ENCODE measurements at places on chromosomes 5 and 9.

DNA sequence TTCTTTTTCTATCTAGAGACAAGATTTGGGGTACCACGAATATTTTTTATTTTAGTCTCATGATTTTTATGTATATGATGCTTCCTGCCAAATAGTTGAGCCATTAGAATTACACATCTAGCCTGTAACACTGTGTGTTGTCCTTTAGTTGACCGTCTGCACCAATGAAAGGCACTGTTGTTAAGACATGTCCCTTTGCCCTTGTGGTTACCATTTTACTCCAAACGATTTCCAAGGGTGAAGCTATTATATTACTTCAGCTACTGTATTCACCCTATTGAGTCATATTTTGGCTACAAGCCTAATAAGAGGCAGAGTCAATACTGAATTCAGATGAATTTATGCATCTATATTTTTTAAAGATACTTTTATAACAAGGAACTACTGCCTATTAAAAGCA lies 207.6 kb downstream of the CETN3 start:
- DNase-seq: no peak

- DNase-seq: no peak
Measured at GRCh38 chr9:112056996-112057395, 118.1 kb downstream of the SUSD1 start.

- DNase-seq: no peak
Measured at GRCh38 chr9:92749071-92749933, 15.3 kb downstream of the BICD2 start.

DNA sequence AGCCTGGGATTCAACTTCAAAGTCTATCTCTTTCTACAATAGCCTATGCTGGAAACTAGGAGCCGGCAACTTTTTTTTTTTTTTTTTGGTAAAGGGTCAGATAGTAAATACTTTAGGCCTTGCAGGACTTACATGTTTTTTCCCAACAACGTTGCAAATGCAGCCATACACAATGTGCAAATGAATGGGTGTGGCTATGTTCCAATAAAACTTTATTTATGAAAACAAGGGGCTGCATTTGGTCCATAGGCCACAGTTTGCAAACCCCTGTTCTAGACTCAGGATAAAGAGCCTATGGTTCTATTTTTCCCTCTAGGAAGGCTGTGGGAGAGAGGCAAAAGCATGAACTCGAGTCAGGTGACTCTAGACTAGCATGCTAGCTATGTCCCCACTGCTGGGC lies 189.1 kb downstream of the GABBR2 start:
- no peak for DNase-seq

DNA sequence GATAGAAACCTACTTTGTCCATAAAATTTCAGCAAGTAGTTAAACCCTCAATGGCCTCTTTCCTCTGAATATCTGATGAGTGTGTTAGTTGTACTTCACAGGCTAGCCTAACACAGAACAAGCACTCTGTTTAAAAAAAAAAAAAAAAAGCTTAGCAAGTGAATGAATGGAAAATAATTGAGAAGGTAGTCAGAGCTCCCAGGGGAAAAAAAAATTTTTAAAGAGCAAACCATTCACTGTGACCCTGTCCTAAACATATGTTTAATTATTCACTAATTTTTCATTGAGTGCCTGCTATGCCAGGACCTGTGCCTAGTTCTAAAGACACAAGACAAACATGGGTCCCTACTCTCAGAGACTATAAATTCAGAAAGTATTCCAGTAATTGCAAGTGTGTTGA lies 69.3 kb downstream of the SH3RF2 start:
- no peak for DNase-seq

DNA sequence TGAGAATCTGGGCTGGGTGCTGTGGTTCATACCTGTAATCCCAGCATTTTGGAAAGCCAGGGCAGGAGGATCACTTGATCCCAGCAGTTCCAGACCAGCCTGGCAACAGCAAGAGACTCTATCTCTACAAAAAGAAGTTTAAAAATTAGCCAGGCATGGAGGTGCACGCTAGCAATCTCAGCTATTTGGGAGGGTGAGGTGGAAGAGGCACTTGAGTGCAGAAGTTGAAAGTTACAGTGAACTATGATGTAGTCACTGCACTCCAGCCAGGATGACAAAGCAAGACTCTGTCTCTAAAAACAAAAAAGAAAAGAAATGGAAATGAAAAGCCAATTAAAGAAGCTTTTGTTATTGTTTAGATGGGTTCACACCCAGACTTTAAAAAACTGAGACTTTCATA lies 131.6 kb upstream of the RASA1 start:
- DNase-seq: no peak

DNA sequence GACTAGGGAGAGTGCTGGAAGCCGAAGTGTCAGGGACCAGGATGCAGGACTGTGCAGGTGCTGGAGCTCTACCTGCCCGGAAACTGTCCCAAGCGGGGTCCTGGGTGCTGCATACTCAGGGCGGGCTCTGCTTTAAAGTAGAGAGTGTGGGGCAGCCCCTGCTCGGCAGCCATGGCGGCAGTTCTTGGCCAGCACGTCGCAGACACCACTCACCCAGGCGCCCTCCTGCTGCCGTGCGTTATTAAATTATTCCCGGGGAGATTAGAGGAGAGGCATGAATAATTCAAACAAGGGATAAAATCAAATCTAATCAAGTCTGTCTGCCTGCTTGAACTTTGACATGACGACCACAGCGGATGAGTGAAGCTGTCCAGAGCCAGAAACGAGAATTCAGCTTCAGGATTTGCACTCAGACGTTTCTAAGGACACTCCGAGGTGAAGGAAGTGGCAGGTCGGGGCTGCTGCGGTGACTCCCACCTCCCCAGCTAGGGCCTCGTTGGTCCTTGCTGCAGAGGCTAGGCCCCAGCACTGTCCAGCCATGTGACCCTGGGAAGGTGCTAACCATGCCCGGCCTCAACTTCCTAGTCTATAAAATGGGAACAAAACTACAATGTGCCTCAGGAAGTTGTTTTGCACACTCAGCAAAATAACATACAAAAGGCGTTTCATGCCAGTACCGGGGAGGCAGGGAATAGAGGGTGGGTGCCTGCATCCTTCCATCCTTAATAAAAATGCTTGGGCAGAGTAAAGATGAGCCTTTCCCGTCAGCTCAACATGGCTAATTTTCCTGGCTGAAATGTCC lies 91.3 kb upstream of the ADAMTS2 start:
- DNase-seq: no peak

DNA sequence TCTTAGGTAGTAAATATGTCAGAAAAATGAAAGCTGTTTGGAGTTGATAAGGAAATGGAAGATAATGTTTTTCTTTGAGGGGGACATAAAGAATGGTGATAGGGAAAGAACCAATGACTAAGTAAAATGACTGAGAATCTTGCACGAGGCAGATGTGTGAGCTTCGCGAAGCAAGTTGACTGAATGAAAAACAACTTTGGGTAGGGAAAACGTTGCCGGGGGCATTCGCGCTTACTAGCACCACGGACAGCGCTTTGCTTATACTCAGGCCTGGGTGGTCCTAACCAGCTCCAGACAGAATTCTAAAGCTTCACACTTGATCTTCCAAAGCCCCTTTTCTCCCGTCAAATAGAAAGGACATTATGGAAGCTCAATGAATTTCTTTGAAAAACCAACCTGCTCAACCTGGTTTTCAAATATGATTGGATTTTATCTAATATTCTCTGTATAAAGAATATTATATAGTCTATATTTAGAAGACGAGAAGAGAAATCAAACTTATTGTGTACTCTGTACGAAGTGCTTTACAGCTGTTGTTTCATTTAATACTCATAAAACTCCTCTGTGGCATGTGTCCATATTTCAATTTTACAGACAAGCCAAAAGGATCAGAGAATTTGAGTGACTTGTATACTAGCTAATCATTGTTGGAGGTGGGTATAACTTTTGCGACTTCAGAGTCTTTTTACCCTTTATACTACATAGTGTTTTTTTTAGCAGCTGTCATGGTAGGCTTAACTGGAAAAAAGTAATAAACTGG lies 1.9 kb upstream of the CDKN2B start:
- DNase-seq: no peak

DNA sequence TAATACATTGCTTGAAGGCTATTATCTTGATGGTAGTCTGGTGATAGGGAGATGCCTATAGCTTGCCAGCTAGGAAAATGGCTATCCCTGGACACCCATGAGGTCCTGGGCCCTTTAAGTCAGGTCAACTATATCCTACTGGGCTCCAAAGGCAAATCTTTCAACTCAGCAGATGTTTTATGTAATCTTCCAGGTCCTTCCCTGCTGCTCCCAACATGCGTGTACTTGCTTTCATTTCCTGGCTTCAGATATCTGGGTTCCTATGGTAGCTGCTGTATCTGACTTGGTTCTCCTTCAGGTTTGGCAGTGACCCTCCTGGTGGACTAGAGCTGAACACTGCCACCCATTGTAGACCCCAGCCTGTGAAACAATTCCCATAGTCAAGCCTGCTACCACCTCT lies 32.4 kb upstream of the GAS1 start:
- DNase-seq: no peak

GRCh38 chr5:79202076-79202475 lies 33.9 kb upstream of the JMY start:
- DNase-seq: no peak

DNA sequence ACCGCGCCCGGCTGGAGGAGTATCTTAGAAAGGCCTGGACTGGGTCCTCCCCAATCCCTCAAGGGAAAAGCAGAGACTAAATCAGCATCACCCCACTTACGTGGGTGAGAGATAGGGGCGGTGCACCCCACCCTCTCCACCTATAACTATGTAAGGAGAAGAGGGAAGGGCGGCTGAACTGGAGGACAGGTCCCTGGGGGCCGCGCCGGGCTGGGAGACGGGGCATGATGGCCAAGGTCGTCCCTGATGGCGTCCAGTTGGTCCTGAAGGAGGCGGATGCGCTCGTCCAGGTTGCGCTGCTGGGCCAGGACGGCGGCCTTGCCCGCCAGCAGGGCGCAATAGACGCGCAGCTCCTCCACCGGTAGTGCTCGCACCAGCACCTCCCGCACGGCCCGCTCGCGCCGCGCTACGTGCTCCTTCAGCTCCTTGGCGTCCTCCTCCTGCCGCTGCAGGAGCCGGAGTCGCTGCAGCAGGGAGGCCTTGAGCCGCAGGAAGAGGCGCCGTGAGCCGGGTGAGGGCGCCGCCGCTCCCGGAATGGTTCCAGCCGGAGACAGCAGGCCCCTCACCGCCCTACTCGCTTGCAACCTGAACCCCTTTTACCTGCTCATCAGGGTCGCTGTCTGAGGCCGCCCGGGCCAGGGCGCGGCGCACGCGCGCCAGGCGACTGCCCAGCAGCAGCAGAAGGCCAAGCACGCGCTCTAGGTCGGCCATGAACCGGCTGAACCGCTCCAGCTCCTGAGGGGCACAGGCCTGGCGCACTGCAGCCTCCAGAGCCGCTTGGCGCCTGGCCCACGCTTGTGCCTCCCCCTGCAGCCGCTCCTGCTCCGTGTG lies 7.6 kb downstream of the SHROOM1 start:
- DNase-seq: peak; percentile 44

- peak; percentile 72 for DNase-seq
Measured at GRCh38 chr9:114278881-114279570, 43.9 kb upstream of the ORM1 start.

GRCh38 chr9:71630377-71630995 lies 137.8 kb downstream of the CEMIP2 start:
- peak; percentile 10 for DNase-seq

DNA sequence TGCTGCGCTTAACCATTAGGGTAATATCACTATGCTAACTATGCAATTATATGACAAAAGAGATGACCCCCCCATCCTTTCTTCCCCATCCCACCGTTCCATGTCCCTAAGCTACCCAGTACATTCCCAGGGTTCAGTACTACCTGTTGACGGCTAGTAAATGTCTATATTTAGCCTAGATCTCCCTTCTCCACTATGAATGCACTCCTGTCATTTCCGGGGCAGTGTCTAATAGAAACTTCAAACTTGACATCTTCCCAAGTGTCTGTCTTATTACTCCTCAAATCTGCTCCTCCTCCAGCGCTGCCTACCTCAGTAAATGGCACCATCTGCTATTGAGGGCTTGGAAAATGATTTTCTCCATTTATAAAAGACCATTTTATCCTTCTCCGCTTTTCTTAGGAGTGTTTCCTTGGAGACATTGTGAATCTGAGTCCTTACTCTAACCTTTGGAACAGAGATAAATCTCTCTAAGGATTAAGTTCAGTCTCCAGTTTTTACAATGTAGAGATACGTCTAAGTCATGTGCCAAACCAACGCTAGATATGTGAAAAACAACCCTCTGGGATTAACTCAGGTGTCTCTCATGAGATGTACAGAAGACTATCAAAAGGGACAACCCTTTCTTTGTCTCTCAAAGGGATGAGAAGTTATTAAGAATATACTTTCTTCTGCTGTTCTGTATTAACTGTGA lies 114.9 kb downstream of the BNC2 start:
- peak; percentile 69 for DNase-seq

DNA sequence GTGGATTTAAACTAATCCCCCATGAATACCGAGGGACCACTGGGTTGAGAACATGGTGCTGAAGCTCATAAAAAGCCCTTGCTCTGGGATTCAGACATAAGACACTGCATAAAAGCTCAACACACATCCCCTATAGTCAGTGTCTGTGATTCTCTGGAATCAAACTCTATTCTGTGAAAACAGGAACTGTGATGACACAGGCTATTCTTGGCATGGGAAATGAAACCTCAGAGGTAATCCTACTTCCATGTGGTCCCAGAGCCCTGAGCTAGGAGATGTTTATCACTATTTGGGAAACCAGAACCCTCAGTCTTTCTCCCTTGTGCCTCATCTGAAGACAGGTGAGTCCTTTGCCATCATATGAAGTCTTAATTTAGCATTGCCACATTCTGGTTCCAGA lies 135.4 kb upstream of the PRSS3 start:
- DNase-seq: peak; percentile 14

DNA sequence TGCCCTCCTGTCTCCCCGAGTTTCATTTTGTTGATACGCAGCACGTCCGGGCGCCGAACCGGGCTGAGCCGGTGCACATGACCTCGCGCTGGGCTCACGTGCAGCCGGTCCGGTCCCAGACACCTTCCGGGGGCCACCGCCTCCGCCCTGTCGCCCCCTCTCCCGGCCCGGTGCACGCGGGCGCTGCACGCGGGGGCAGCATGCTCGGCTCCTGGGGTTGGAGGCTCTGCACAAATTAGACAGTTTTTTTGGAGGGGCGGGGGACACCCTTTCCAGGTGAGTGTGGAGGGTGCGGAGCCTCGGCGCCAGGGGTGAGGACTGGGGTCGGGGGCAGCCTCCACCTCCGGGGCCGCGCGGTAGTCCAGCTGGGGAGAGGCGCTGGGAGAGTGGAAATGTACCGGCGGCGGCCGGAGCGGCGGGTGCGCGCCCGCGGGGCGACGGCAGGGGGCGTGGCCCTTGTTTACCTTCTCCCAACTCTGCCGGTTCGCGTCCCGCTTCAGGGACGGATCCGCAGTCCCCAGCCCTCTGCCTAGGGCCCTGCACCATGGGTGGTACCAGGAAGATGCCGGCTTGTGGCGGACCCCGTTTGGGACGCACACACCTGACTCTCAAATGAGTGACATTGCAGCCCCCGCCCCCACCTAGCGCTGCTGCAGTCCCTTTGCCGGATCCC lies 1.1 kb downstream of the JADE2 start:
- DNase-seq: no peak

All from umbilical cord (tissue), 2 donors.